ENCODE measurements at places on chromosomes 6 and 20.

DNA sequence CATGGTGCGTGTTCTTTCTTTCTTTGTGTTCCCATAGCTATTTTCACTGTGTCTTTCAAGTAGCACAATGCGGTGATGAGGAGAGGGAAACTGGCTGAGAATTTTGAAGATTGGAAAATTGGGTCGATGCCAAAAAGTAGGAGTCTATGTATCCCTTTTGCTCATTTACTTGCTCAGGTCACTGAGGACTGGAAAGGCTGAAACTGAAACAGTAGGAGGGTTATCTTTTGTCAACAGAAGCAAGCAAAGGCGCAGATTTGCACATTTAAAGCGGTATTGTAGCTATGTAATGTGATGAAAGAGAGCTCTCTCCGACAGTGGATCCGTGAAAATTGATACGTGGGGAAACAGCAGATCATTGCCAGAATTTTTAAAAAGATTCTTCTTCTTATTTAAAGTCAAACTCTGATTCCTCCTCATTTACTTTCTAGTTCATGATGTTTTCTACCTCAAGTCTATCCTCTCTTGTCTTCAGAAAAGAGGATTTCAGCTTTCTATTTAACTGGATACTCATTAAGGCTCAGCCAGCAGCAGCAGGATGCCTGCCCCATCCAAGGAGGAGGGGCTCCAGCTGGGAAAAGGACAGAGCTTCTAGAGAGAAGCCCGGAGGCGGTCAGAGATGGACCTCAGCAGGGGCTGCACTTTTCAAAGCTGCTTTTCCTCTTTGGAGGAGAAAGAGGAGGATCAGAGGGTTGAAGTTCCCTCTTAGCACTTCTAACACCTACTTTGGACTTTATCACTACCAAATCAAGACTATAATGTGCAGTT lies 15.9 kb upstream of the FYN start:
- peak; percentile 5 for DNase-seq

DNA sequence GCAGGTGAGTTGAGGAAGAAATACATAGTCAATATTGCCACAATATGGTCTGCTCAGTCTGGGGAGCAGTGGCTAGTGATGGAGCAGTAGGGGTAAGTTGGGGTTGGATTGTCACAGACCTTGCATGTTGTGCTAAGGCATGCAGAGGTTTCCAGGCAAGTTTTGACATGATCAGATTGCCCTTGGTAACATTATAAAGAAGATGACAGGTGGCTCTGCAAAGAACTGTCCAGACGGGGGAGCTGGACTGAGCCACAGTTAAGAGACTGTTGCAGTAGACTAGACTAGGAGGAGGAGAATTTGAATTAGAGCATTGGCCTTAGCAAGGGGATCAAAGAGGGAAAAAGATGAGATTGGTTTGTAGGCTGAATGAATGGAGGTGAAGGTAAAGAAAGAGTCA lies 23.4 kb downstream of the ATRN start:
- no peak for DNase-seq

DNA sequence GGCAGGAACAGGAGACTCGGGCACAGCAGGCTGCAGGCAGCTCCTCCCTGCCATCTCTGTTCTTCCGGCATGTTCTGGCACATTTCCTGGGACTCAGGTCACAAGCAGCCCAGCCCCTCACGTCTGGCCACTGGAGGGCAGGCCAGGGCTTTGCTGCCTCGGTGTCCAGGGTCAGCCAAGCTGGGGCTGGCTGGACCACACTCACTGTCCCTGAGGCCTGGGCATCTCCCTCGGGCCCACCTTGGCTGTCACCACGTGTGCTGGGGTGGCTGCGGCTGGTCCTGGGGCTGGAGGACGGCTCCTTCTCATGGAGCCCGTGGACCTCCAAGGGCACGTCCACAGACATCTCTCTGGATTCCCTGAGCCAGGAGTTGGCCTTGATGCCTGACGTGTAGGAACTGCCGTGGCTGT lies 18.5 kb downstream of the FRMD1 start:
- DNase-seq: peak; percentile 29

GRCh38 chr20:50563133-50563944 lies 53.2 kb downstream of the PTPN1 start:
- no peak for DNase-seq

DNA sequence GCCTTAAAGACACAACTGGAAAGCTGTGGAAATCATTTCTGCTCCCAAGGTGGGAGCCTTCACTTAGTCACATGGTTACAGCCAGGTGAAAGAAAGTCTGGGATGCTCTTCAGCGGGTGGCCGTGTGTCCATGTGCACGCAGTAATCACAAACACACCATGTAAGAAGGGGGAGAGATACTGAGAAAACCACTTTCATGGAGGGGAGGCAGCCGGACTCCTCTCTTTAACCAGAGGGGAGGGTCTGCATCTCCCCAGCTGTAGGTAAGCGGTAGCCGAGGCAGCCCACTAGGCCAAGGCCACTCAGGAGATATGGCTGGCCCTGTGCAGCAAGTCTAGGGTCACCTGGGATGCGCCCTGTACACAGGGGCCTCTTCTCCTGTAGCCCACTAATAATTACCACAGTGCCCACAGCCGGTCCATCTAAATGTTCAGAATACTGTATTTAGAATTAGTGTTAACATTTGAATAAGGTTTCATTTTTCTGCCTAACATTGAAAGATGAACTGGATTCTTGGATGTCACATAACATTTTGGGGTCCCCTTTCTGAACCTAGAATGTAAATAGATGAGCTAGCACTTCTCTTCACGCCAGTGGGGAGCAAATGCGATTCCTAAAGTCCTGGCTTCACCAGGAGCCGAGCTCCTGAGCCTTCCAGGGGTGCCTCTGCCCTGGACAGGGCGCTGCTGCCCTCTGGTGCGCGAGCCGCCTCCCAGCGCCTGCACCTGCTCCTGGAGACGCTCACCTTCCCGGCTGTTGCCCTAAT lies 15.9 kb downstream of the GPR31 start:
- no peak for DNase-seq

DNA sequence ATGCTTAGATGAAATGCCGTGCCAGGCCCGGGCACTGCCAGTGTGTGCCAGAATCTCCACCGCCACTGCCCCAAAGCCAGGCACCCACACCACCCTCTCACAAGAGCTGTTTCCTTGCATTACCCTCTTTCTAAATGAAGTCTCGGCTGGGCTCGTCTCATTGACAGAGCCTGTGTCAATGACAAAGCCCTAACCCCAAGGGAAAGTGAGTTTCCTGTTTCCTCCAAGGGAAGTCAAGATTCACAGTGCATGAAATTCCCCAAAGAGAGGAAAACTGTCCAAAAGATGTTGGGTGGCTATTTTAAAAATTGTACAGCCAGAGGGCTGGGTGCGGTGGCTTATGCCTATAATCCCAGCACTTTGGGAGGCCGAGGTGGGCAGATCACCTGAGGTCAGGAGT lies 75.4 kb upstream of the AKAP12 start:
- no peak for DNase-seq

GRCh38 chr6:90329386-90330077 lies 32.9 kb upstream of the BACH2 start:
- no peak for DNase-seq

- DNase-seq: no peak
Measured at GRCh38 chr6:33787346-33787953, 1.5 kb downstream of the LEMD2 start.

DNA sequence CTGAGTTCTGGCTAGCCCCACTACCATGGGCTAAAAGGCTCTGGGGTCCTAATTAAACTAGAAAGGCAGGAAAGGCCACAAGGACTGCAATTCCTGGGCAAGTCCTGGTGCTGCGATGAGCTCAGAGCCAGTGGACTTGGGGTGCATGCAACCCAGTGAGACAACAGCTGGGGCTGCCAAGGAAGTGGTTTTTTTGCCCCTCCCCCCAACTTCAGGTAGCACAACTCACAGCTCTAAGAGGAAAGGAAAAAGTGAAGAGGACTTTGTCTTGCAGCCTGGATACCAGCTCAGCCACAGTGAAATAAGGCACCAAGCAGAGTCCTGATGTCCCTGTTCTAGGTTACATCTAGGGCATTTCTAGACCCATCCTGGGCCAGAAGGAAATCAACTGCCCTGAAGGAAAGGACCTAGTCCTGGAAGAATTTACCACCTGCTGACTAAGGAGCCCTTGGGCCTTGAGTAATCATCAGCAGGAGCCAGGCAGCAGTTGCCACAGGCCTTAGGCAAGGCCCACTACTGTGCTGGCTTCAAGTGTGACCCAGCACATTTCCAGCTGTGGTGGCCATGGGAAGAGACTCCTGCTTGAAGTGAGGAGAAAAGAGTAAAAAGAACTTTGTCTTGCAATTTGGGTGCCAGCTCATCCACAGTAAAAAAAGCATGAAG lies 358.4 kb downstream of the BTBD3 start:
- DNase-seq: no peak

DNA sequence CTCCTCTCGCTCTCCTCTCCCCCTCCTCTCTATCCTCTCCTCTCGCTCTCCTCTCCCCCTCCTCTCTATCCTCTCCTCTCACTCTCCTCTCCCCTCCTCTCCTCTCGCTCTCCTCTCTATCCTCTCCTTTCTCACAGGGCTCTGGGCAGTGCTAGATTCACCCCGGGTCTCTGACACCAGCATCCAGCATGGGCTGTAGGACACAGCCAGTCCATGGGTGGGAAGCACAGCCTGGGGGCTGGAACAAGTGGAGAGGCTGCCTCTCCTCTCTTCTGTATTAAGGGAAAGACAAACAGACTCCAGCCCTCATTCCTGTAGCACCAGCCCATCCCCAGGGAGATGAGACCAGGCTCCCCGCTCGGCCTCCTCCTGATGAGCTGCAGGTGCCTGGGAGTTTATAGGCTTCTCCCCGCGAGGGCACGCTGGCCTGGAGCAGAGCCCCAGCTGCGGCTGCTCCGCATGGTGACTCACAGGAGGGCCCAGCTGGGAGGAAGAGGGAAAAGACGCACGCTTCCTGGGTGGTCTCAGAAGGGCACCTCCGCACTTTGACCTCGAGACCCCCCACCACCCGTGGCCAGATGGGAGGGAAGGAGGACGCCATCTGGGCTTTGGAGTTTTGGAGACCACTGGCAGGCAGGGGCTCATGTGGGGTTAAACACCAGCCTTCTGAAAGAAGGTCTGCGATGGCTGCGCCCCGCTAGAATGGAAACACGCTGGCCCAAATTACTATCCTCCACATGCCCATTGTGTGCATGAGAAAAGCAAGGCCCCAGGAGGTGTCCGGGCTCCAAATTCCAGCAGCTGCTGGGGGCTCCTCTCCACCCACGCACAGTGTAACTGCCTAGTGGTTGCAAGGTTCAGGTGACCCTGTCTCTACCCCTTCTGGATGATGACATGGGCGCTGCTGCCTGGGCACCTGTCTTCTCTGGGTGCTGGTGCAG lies 68.0 kb downstream of the BMP7 start:
- no peak for DNase-seq

DNA sequence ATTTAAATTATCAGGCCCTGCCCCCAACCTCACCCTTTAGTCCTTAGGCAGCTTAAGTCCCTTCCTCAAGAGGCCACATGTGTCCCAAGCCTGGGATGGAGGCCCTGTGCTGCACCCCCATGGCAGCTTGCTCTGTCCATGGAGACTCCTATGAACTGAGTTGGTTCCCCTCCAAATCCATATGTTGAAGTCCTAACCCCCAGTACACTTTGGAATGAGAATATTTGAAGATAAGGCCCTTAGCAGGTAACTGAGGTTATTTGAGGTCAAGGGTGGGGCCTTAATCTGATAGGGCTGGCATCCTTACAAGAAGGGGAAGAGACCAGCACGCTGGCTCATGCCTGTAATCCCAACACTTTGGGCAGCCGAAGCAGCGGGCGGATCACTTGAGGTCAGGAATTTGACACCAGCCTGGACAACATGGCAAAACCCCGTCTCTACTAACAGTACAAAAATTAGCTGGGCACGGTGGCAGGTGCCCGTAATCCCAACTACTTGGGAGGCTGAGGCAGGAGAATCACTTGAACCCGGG lies 6.7 kb upstream of the BEND3 start:
- DNase-seq: no peak

GRCh38 chr6:89361171-89361570 lies 8.6 kb upstream of the UBE2J1 start:
- DNase-seq: no peak

DNA sequence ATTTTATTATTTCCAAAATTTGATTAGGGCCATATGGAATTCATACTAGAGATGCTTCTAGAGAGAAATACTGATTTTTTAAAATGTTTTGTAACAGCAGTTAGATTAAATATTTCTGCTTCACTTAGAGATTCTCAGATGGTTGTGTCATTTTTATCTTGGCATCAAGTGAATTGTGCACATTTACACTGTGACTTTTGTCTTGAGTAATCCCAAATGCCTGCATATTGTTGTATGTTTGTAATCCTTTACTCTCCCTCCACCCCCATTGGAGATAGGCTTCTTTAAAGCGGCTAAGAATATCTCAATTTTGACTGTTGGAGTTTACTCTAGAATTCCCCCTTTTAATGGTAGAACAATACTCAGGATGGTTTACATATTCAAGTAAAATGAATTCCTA lies 19.0 kb downstream of the STX16 start:
- DNase-seq: no peak

DNA sequence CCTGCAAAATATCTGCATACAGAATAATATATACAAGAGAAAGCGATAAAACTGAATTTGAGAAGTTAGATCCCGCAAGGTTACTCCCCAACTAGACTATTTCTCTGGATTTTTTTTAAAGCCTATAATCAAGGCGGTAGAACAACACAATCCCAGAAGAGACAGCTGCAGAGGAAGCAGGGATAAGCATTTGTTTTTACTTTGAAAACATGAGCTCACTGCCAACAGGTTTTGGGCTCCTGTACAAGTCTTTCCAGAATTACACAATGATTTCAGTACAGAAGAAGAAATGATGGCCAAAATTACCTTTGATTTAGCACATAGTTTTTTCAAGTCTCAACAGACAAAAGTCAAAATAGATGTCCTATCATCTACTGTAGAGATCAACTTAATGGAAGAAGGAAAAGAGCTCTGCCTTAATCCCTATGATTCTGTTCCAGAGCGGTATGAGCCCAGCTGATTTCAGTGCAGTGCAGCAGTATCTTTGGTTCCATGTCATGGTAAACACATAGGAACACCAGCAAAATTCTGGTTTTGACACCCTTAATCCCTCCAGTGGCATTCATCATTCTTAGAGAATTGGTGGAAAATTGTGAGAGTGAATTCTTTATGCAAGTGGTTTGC lies 304.3 kb downstream of the HDGFL1 start:
- no peak for DNase-seq

- no peak for DNase-seq
Measured at GRCh38 chr6:109527989-109528388, 45.0 kb upstream of the ZBTB24 start.

DNA sequence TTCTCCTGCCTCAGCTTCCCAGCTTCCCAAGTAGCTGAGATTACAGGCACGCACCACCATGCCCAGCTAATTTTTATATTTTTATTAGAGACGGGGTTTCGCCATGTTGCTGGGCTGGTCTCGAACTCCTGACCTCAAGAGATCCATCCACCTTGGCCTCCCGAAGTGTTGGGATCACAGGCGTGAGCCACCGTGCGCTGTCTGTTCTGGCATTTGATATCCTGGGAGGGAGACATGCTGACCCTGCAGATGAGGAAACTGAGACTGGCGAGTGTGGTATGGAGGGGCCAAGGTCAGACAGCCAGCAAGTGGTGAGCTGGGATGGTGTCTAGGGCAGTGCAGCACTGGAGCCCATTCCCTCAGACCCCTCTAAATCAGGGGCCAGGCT lies 44.6 kb downstream of the SRC start:
- no peak for DNase-seq
